Stimulated activated CD4-positive, alpha-beta T cell treated with anti-CD3 and anti-CD28 coated beads, Interleukin-2, amount 100 ng/mL, for 24 hours (primary cell): ENCODE measurements at places on chromosomes 5 and 9.

GRCh38 chr9:18379073-18379811 is 94.7 kb upstream of the ADAMTSL1 start:
- DNase-seq = no peak

DNA sequence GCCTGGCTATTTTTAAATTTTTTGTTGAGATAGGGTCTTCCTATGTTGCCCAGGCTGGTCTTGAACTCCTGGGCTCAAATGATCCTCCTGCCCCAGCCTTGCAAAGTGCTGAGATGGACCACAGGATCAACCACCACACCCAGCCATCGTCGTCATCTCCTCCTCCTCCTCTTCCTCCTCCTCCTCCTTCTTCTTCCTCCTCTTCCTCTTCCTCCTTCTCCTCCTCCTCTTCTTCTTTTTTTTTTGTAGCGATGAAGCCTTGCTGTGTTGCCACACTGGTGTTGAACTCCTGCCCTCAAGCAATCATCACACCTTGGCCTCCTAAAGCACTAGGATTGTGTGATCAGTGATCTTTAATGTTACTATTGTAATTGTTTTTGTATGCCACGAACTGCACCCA is 49.4 kb upstream of the ERBIN start:
- DNase-seq = no peak

DNA sequence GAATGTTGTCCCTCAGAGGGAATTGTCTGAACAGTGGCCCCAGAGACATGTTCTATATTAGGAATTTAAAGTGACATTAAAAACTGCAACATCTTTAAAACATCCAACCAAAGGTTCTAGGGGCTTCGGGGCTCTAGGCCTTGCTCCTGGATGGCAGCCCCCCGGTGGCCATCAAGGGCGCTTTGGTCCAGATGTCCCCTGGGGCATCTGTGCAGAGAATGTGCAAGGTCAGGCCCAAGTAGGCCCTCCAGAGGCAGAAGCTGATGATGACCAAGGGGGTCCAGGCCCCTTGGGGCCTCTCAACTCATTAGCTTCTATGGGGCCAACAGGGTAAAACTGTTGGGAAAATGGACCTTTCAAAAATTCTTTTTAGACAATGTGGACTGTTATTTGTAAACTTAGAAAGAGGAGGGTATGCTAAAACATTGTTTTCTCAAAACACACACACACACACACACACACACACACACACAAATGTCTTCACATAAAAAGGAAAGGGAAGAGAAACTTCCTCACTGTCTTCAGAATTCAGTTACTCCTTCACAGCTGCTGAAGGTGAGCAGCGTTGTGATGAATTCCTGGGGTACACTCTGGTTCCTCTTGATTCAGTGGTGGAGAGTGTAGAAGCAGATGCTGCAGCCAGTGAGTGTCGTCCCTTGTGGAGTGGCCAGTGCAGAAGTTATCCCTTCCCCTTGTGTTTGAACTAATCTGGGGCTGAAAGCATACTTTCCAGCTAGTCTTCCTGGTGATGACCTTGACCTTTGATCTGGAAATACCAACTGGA is 125.2 kb downstream of the WDR41 start:
- DNase-seq = no peak

- DNase-seq = no peak
These were observed 123.3 kb upstream of the SLIT3 start for GRCh38 chr5:169424279-169424655.

DNA sequence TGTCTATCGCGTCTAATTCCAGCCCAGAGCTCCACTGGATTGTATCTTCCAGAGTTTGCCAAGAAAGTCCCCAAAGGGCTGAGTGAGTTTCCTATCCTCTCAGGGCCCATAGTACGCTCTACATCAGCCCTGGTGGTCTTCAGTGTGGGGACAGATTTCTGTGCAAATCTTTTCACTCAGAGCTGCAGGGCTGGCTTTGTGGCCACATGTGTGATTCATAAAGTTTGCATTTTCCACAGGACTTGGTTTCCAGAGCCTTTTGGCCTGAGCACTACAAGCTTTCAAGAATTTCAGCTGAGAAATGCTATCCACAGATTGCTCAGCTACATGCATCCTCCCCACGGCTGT is 76.7 kb upstream of the CXCL14 start:
- no peak for DNase-seq

DNA sequence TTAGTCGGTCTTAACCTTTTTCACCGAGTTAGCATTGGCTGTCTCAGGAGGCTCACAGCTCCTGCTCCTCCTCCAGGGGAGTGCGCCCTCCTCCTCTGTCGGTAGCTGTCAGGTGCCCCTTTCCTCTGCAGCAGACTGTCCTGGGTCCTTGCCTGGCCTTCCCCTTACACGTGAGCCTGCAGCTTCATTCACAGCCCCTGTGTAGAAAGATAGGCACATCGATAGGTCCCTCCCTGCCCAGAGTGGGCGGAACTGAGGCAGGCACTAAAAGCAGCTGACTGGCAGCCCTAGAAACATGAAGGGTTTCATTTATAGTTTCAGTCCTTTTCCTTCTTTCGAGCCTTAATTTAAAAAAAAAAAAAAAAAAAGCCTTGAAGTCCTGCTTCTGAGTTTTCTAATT is 17.2 kb downstream of the TENT4A start:
- DNase-seq = no peak

- DNase-seq = no peak
These were observed 16.4 kb upstream of the GADD45G start for GRCh38 chr9:89588271-89588879.

DNA sequence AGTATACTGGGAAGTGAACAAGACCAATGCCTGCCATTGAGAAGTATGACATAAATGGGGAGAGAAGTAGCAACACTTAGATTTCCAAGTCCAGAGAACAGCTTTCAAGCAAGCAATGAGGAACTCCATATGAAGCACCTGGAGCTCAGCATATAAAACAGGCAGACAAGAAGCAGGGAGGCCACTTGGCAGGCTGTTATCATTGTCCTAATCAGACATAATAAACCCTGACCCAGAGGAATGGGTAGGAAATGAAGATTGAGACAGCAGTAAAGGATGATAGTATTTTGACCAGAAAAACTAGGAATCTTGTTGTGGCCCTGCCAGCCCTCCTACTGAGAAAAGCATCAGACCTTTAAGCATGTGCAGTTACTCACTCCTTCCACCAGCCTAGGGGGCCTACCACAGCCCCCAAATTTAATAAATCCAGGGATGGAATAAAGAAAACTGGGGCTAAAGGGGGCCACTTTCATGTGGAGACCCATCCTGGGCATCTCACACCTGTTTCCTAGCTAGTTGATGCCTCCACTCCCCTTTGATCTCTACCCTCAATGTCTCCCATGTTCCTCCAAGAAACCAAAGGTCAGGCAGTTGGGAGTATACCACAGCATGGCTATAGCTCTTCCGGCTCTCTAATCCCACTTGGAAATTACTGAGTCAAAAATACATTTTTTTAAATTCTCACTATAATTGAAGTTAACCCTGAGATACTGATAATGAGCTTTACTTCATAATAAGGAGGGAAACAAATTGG is 135.1 kb downstream of the SIL1 start:
- no peak for DNase-seq

DNA sequence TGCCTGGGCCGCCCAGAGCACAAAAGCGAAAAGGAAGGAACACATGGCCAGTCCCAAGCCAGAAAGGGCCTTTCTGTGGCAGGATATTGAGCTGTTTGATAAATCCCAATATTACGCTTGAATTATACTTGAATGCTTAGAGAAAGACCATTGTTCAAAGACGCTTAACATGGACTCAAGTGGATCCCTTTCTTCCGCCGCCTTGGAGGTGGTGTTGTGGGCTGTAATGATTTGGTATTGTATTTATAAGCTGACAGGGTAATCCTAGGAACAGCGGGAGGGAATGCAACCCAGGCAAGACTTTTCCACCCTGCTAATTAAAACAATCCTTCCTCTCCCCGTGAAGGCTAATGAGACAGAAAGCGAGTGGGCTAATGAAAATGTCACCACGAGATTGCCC is 24.9 kb downstream of the CFAP77 start:
- DNase-seq = no peak

GRCh38 chr9:138120072-138120471 is 242.5 kb downstream of the CACNA1B start:
- no peak for DNase-seq

DNA sequence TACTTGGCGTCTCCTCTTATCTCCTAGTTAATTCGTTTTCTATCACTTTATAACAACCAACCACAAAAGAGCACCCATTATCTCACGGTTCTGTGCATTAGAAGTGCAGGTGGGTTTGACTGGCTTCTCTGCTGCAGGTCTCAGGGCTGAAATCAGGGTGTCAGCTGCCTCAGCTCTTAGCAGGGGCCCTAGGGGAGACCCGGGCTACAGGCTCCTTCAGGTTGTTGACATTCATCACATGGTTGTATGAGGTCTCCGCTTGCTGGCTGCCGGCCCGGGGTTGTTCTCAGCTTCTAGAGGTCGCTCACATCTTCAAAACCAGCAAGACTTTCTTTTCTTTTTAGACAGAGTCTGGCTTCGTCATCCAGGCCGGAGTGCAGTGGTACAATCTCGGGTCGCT is 2.9 kb upstream of the ZMYND19 start:
- DNase-seq = no peak

GRCh38 chr5:66436721-66437120 is 159.5 kb upstream of the MAST4 start:
- no peak for DNase-seq

DNA sequence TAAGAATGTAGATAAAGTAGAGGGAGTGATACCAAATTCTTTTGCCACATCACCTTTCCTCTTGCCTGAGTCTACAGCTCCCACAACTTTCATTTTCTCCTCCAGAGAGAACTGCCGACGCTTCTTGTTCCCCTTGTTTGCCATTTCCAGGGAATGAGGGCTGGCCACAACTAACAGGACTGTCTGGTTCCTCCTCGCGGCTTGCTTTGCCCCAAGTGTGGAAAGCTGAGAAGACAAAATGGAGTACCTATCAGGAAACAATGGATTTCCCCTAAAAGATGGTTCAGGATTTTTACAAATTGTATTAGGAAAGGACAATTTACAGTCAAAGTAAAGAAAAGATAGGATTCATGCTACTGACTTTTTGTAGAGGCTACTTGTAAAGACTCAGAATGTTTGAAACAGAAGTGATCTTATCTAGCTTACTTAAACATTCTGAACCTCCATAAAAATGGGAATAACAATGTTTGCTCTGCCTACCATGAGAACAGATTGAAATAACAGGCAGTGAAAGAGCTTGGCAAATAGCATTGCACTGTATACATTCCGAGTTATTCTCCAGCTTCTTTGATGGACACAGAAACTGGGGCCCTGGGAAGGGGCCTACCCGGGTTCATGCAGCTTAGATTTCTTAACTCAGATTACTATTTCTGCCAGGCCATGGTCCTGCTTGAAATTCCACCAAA is 4.1 kb downstream of the TIGD6 start:
- DNase-seq = no peak

- no peak for DNase-seq
These were observed 76.5 kb upstream of the GOLM1 start for GRCh38 chr9:86175743-86176456.

GRCh38 chr5:156846914-156847313 is 3.2 kb upstream of the PPP1R2B start:
- no peak for DNase-seq

- DNase-seq = peak; percentile 22
These were observed 677 bp upstream of the TXNDC15 start for GRCh38 chr5:134873494-134873893.

DNA sequence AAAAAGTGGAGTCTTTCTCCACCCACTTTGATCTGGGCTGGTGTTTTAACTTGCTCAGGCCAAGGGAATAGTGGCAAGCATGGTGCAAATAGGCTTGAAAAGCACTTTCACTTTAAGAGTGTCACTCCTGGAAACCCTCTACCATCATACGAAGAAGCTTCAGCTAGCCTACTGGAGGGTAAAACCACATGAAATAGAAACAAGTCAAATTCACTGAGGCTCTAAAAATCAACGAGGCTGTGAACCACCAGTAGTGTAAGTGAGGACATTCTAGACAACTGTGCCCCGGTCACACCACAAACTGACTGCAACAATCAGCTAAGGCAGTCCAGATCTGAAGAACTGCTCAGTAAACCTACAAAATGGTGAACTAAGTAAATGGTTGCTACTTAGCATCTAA is 2366.3 kb upstream of the C9orf72 start:
- no peak for DNase-seq

DNA sequence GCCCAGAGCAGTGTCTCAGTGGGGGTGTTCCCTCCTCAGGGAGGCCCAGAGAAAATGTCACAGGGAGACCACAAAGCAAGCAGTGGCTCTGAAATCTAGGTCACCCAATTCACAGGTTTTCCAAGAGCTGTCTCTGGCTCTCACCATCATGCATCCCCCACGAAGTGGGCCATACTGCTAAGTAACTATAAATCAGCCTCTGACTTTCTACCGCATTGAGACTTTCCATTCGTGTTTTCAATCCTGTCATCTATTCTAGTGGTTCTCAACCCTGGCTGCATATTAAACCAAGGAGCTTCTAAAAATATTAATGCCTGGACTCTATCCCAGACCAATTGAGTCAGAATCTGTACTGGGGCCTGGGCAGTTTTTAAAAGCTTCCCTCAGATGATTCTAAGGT is 2.0 kb upstream of the C1QTNF3 start:
- no peak for DNase-seq

GRCh38 chr5:127549551-127549950 is 32.1 kb downstream of the PRRC1 start:
- DNase-seq = no peak

GRCh38 chr5:159936686-159937329 is 20.5 kb downstream of the ADRA1B start:
- no peak for DNase-seq

GRCh38 chr9:17862101-17862500 is 283.2 kb downstream of the SH3GL2 start:
- no peak for DNase-seq

- DNase-seq = no peak
These were observed 12.1 kb upstream of the PSD2 start for GRCh38 chr5:139783436-139783965.

DNA sequence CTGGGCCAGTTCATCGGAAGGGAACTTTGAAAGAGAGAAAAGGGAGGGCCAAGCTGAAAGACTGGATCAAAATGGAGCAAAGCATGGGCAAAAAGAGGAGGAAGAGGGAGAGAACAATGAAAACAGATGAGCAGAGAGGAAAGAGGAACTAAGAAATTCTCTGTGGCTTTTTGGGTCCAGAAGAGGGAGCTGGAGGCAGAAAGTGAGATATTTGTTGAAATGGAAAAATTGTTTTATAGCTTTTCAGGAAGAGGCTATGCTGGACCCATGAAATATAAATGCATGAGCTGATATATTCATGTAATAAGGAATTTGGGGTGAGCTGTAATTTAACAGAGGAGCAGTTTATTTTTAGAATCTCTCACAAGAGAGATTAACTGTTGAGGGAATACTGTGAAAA is 457.3 kb downstream of the DMAC1 start:
- DNase-seq = no peak

GRCh38 chr9:117466111-117466510 is 51.3 kb upstream of the ASTN2 start:
- no peak for DNase-seq

- no peak for DNase-seq
These were observed 88.0 kb downstream of the FEM1C start for GRCh38 chr5:115456539-115457040.
